ENCODE measurements at places on chromosomes 11 and 22.

DNA sequence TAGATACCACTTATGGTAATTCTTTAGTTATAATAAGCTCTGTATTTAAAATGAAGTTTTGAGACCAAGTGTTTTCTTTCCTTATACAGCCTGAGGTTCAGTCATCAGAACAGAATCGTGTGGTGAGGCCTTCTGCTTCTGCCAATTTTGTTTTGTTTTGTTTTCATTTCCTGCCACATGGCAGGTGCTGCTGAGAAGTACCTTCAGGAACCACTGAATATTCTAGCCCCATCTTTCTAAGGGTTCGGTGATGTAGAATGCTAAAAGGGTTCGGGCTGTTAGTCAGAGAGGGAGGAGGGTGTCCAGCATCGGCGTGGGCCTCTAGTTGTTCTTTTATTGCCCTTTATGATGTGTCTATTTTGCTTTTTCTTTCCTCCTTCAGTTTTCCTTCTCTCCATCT lies 25.8 kb downstream of the TNRC6B start:
- DNase-seq: no peak

GRCh38 chr11:133503236-133503635 lies 29.1 kb downstream of the OPCML start:
- DNase-seq: no peak

GRCh38 chr11:108973402-108974162 lies 308.7 kb downstream of the DDX10 start:
- no peak for DNase-seq

- DNase-seq: no peak
Observed at GRCh38 chr22:42830161-42830560, 26.9 kb downstream of the ARFGAP3 start.

DNA sequence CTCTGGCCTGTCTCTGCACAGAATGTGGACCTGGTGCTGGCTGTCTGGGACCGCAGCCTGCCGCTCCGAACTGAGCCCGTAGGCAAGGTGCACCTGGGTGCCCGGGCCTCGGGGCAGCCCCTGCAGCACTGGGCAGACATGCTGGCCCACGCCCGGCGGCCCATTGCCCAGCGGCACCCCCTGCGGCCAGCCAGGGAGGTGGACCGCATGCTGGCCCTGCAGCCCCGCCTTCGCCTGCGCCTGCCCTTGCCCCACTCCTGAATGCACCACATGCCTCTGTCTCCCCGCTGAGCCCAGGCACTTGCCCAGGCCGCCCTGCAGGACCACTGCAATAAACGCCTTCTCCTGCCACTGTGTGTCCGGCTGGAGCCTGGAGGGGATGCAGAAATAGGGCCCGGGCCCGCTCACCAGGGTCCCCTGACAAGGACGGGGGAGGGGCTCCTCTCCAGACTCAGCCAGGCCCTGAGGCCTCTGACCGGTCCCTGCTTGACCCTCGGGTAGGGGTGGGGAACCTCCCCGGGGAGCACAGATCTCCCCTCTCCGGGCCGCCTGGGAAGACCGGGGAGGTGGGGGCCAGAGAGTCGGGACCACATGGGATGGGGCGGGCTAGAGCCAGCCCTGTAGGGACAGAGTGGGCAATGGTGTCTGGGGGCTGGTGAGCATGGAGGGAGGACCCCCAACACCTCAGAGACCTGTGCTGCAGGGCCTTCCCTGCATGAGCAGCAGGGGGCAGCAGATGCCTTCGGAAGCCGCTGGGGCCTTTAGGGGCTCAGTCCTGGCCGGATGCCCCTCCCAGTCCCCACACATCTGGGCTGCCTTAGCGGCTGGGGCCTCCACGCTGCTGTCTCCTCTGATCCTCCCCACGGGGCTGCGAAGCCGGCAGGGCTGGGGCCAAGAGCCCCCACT lies 1.4 kb upstream of the TNNI2 start:
- peak; percentile 95 for DNase-seq

- DNase-seq: peak; percentile 78
Observed at GRCh38 chr22:25054943-25055511, 102.5 kb downstream of the KIAA1671 start.

- DNase-seq: no peak
Observed at GRCh38 chr11:116199182-116199581, 573.6 kb downstream of the BUD13 start.

GRCh38 chr22:37163575-37164504 lies 14.1 kb upstream of the IL2RB start:
- peak; percentile 88 for DNase-seq

GRCh38 chr11:115060840-115061239 lies 382.5 kb downstream of the NXPE2 start:
- no peak for DNase-seq

- peak; percentile 86 for DNase-seq
Observed at GRCh38 chr11:44927174-44927661, 23.5 kb downstream of the TP53I11 start.

GRCh38 chr11:57764021-57764420 lies 2.4 kb downstream of the CTNND1 start:
- no peak for DNase-seq

GRCh38 chr11:131895865-131896264 lies 525.5 kb downstream of the NTM start:
- no peak for DNase-seq
